MG63 (cell line): ENCODE measurements at places on chromosomes 1 and 21. TPM values are rescaled to one million over a fixed set of nuclear protein-coding genes. Genes with fewer than 3 reads are reported as not detected.

- peak; percentile 32 for DNase-seq
These were observed 29.7 kb downstream of the SCCPDH start for GRCh38 chr1:246753670-246754535.

DNA sequence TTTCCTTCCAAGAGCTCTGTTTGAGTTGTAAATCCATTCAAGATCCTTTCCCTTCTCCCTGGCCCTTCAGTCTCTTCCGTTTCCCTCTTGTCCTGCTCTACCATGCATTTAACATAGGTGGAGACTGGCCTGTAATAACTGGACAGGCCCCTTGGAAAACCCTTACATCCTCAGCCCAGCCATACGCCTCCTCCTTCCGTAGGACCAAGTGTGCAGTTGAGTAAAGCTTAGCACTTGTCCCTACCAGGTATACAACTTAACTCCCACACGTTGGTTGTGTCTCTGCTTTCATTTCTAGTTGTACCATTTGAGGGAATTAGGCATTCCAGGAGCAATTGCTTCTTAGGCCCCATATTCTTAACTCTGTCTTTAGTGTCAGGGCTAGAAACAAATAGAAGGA is 6.4 kb downstream of the MAN1C1 start:
- DNase-seq = no peak

DNA sequence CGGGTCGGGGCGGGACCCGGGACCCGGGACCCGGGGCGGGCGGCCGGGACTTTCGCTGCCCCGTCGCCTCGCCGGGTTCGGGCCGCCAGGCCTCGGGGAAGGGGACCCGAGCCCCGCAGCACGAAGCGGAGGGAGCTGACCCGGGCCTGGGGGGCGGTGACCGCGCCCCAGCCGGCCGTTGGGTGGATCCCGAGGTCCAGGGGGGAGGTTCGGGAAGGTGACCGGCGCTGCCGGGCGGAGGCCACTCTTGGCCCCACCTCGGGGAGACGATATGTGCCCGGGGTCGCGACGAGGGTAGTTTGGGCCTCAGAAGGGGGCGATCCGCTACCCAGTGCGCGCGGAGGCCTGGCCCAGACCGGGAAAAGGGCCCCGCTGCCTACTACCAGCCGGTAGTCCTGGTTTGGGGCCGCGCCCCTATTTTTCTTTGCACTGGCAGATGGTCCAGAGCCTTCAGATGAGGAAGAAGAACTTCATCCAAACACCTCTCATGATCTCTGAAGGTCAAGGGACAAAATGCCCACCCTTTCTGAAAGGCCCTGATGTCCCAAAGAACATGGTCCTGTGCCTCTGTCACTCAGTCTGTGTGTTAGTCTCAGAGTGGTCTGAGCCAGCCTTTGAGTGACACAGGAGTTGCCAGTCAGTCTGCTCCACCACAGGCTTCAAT is 766 bp downstream of the AGO4 start:
- DNase-seq = peak; percentile 43

ATP1A2 gene
- total RNA-seq = not detected in 2 replicates
